Stimulated activated CD8-positive, alpha-beta memory T cell treated with anti-CD3 and anti-CD28 coated beads, Interleukin-4, amount 100 ng/mL, for 1 hour (primary cell): ENCODE measurements at places on chromosomes 3 and 15.
A peak's percentile ranks its signal among the peaks of the same experiment; 100 is the strongest.

DNA sequence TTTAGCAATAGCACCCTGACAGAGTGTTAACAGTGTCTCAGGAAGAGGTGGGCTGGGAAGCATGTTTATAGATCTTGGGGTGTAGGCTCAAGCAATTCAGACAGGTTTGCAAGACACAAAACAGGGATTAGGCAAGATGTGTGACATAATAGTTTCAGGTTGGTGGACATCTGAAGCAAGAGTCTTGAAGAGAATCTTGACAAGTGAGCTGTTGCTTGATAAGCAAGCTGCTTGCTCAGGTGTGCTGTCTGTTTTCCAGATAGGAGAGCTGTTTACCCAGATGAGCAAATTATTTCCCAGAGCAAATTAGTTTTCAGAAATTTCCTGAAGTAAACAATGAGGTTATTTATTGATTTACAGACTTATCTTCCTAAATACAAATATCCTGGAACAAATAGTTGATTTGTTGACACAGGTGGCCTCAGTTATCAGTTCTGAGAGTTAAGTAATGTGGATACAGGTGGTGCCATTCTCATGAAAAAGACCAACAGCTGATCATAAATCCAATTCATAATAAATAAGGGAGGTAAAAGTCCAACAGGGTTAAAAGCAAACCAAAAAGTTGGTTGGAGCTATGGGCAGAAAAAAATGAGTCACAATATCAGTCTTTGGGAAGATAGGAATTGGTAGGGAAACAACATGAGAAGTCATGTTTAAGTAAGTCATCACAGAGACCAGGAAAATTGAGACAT lies 437.3 kb downstream of the TBL1XR1 start:
- DNase-seq = no peak

- no peak for DNase-seq
Observed at GRCh38 chr3:94612631-94613030, 549.8 kb downstream of the NSUN3 start.

- no peak for DNase-seq
Observed at GRCh38 chr3:140093742-140094141, 158.8 kb downstream of the CLSTN2 start.

DNA sequence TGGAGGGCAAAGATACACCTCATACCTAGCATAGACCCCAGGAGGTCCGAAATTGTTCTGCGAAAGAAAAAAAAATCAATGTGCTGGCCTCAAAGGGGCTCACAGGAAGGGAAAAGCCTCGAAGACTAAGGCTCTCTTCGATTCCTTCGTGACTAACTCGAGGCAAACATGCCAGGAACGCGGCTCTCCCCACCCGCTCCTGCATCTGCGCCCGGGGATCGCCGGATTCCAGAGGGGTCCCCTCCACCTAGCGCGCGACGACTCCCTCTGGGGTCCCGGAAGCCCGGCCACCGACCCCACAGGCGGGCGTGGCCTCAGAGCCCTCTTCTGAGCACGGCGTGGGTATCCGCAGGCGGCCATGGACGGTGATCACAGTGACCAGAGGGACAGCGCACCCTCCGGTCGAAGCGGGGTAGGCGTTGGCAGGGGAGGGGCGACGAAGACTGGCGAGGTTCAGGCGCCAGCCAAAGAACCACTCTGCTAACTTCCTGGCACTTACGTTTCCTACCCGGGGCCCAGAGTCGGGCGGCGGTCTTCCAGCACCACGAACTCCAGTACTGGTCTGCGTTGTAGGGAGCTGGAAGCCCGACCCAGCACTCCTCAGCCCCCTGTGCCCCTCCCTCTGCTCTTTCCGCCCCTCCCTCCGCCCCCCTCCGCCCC lies 515 bp upstream of the EIF3J start:
- peak; percentile 47 for DNase-seq

- no peak for DNase-seq
Observed at GRCh38 chr3:41304593-41304992, 105.3 kb downstream of the CTNNB1 start.

DNA sequence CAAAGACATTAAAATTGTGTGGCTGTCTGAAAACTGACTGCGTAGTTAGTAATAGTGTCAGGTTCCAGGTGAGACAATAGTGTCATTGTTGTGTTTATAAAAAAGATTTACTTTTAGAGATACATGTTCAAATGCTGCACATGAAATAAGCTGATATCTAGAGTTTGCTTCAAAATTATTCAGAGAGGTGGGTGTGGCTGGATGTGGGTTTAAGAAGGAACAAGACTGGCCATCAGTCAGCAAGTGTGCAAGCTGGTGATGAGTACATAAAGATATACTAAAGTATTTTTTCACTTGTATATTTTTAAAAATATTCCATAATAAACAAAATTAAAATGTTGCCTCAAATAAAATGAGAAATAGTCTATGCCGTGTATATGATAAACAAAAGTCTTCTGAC lies 190.6 kb downstream of the ARRDC4 start:
- no peak for DNase-seq

DNA sequence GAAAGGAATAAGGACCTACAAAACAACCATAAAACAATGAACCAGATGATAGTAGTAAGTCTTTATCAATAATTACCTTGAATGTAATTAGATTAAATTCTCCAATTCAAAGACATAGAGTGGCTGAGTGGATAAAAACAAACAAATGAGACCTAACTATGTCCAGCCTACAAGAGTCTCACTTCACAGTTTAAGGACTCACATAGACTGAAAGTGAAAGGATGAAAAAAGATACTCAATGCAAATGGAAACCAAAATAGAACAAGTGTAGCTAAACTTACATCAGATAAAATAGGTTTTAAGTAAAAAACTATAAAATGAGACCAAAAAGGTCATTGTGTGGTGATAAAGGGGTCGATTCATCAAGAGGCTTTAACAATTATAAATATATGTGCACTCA lies 21.9 kb upstream of the NR1I2 start:
- no peak for DNase-seq

GRCh38 chr3:137150825-137151224 lies 193.0 kb downstream of the IL20RB start:
- DNase-seq = no peak

GRCh38 chr3:155281912-155282311 lies 11.6 kb downstream of the STRIT1 start:
- DNase-seq = no peak

- no peak for DNase-seq
Observed at GRCh38 chr3:194058189-194058571, 77.8 kb upstream of the HES1 start.

GRCh38 chr15:68487087-68487843 lies 55.3 kb upstream of the ITGA11 start:
- no peak for DNase-seq

DNA sequence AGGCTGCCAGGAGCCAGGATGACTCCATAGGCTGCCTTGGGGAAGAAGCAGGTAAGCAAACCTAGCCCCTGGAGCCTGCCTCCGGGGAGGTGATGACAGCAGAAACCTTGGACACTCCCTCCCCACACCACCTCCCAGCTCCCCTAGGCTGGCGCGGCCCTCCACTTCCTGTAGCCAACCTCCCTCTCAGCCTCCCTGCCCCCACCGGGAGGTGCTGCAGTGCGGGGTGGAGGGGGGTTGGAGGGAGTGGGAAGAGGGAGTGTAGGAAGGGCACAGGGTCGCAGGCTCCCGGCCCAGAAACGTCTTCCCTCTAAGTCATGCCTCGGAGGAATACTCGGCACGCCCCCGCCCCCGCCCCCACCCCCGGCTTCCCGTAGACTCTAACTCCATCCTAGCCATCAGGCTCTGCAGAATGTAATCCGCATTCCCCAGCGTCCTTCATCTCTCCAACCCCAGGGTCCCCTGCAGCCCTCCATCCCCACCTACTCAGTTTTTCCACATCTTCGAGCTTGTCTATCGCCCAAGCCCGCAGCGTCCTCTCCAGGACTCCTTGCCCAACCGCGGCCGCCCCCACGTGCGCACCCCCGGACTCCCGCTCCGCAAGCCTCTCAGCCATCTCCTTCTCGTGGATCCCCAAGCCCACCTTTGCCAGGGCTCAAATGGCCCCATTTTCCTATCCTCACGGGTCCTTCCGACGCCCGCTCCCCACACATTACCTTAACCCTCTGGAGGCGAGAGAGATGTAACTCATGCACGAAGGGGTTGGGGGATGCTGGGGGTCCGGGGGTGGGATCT lies 528 bp downstream of the LPCAT4 start:
- no peak for DNase-seq

- no peak for DNase-seq
Observed at GRCh38 chr3:54240-54639, 142.3 kb upstream of the CHL1 start.

GRCh38 chr3:183331498-183331897 lies 78.4 kb downstream of the B3GNT5 start:
- DNase-seq = no peak

- DNase-seq = no peak
Observed at GRCh38 chr3:42489937-42490227, 12.6 kb upstream of the VIPR1 start.

DNA sequence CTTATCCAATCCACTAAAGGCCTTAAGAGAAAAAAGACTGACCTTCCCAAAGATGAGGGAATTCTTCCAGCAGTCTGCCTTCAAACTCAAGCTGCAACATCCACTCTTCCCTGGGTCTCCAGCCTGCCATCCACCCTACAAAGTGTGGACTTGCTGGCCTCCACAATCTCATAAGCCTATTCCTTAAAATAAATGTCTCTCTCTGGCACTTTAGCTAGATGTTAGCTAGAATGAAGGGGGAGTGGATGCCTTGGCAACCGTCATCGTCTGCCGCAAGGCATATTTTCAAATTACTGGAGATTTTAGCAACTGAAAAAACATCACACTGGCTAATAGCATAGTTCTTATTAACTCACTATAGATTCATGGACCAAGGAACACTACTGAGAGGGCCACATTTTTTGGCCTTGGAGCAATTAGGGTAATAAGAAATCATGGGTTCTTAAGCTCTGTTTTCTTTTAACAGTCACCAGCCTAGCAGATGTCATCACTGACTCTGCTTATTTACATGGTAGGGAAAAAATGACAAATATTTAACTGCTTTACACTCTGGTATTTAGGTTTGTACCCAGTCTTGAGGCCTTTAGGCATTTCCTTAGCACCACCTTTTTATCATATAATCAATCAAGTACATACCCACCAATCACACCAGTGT lies 245.3 kb downstream of the MYRIP start:
- DNase-seq = no peak

DNA sequence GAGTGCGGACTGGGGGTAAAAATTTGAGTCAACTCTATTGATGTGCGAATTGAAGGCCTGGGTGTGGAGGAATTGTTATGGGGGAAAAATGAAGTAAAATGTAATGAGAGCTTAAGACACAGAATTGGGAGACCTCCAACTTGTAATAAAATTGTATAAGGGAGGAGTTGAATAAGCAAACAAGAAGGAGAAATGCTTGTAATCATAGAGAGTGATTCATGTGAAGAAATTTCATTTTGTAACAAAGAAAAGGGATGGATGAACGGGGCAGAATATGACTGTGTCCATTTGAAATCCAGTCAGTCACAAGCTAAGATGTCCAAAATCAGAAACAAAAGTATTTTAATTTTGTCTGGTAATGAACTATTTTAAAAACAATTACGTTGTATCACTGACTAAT lies 552.3 kb downstream of the NAALADL2 start:
- DNase-seq = no peak

GRCh38 chr15:40420793-40421192 lies 15.2 kb downstream of the IVD start:
- no peak for DNase-seq

DNA sequence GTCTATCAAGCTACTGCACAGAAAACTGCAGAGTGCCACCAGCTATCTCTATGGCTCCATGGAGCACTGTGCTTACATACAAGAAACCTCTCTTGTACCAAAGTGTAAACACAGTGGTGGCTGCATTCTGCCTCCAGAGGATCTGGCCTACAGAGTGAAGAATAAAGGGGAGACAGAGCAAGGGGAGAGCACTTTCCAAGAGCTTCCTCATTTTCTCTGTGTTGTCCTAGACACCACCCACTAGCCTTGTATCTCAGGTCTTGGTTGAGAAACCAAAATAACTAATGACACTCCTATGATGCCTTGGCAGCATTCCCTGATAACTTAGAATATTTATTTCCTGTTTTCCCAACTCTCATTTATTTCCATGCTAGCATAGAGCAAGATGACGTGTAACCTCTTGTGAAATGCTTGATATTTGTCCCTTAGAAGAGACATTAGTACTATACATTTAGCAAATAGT lies 56.9 kb upstream of the PHLDB2 start:
- DNase-seq = no peak

DNA sequence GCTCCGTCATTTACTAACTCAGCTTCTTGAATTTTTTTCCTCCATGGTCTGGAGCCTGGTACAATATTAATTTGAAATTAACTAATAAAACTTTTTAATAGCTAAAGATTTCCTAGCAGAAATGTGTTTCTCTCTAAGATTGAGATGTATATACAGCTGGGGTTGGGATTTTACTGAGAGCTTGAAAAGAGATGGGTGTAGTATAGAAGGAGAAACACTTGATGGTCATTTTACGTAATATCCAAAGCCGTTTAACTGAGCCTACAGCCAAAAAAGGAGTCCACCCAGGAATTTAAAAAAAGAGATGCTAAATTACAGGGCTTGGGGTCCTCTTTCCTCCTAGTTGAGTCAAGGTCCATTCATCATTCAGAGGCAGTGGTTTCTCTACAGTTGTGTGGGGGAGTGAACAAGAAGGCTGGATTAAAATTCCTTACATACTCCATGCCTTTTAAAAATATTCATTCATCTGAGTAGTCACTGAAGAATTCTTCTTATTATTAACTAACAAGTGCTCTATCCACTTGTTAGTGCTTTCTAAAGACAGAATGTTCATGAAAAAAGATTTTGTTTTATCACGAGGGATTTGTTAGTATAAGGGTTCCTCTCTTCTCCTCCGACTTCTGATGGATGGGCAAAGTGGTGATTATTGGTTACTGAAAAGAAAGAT lies 255.3 kb upstream of the IL12A start:
- no peak for DNase-seq
